ENCODE measurements at places on chromosomes 2 and 18.

DNA sequence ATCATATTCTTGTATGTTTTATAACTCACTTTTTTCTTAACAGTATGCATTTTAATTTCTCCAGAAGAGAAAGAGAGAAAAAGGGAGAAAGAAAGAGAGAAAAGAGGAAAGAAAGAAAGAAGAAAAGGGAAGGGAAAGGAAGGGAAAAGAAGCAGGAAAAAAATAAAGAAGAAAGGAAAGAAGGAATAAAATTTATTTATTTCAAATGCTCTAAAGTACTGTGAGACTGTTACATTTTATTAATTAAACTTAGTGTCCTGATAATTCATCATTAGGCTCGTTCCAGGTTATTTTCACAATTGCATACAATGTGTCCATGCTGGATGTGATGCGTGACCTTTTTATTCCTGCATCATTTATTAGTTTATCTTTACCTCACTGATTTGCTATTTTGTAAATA, 1023.4 kb upstream of the KLHL29 start:
- DNase-seq, result no peak

GRCh38 chr2:26636935-26637334, 4.2 kb downstream of the CIB4 start:
- DNase-seq, result no peak

GRCh38 chr2:135570884-135571283, 39.6 kb downstream of the R3HDM1 start:
- DNase-seq, result no peak

DNA sequence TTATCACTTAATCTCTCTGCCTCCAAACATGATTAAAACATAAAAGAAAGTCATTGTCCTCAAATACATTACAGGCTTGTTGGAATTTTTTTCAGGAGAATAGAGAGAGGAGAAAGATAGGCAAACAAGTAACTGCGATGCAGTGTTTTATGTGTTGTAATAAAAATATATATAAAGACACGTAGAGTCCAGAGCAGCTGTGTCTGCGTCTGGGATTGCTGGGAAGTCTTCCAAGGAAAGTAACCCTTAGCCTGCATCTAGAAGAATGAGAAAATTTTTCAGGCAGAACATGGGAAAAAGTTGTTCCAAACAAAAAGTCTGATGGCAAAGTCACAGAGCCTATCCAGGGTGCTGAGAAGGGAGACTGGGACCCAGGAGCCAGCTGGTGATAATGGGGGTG, 91.8 kb upstream of the ST6GAL2 start:
- no peak for DNase-seq

Data from myocyte (in vitro differentiated cells).